ENCODE measurements at places on chromosomes 1 and 21.

GRCh38 chr1:246640747-246641146 is 74.5 kb downstream of the CNST start:
- DNase-seq, result no peak

GRCh38 chr1:90155721-90156487 is 161.0 kb downstream of the ZNF326 start:
- no peak for DNase-seq

DNA sequence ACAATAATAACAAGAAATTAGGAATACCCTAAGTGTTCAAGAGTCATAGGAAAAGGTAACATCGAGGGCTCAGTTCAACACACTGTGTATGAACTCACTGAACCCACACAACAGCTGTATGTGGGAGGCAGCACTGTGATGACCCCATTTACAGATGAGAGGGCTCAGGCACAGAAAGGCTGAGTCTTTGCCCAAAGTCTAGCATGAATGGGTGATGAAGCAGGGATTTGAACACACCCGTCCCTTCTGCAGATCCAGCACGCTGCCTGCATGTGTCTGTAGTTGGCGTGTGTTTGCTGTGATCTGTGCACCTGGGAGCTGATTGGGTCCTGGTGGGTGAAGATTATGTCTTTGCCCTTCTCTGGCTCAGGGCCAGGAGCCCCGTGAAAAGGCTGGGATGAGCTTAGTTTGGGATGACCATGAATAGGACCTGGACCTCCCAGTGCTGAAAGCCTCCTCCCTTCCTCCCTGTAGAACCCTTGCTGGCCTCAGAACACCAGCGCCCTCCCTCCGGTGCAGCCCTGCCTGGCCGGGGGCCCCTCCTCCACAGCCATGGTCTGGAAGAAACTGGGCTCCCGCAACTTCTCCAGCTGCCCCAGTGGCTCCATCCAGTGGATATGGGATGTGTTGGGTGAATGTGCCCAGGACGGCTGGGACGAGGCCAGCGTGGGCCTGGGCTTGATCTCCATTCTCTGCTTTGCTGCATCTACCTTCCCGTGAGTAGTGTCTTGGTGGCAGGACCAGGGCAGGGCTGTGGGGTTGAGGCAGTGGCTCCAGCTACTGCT is 5.2 kb downstream of the SLC66A1 start:
- DNase-seq, result no peak

- no peak for DNase-seq
These were observed 37.7 kb downstream of the KIAA0040 start for GRCh38 chr1:175154629-175155472.

- DNase-seq, result no peak
These were observed 1.3 kb downstream of the PLD5 start for GRCh38 chr1:242522996-242523718.

GRCh38 chr1:77197351-77197750 is 21.9 kb downstream of the PIGK start:
- DNase-seq, result no peak

DNA sequence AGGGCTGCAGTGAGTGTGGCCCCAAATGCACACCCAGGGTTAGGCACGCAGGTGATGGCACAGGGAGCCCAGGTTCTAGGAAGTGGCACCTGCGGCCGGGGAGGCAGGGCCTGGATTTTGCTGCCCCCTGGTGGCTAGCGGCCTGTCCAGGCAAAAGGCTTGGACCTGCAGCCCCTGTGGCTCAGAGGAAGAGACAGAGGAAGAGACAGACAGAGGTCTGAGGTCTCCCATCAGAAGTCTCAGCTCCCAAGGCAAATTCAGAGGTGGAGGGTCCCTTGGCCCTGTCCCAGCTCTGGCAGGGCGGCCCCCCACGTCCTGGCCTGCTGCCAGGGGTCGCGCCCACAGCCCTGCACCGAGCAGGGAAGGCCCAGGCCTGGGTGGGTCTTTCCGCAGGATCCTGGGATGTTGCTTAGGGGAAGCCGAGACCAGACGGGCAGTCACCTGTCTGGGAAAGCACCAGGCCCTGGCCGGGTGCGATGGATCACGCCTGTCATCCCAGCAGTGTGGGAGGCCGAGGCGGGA is 8.0 kb upstream of the TNFRSF14 start:
- peak; percentile 63 for DNase-seq

DNA sequence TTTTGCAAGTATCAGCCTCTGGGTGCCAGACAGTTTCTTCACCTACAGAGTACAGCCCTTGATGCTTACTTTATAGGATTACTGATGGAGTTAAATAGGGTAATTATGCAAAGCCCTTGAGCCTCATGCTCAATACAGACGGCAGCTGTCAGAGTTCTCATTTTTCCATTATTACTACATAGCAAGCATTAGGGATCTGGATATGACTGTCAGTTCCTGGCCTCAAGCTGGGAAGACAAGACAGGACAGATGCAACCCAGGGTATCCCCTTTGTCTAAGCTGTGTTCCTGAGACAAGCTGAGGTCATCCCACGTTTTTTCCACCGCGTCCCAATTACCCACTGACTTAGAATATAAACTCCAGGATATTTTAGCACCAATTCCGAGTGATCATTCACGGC is 94.4 kb downstream of the SLC35F3 start:
- no peak for DNase-seq

DNA sequence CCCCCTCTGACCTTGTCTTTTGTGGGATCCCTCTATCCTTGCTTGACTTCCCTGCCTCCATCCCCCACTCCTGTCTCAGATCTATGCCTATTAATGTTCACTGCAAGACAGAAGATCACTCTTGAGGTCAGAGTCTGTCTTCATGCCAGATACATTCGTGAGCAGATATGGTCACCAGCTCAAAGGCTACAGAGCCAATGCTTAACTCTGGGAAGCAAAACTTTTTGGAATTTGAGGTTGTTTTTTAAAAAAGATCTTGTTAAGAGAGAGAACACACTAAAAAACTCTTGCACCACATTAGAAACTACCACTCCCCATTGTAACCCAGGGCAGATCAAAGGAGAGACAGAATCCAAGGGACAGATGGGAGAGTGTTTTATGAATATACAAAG is 17.1 kb upstream of the A3GALT2 start:
- DNase-seq, result no peak

DNA sequence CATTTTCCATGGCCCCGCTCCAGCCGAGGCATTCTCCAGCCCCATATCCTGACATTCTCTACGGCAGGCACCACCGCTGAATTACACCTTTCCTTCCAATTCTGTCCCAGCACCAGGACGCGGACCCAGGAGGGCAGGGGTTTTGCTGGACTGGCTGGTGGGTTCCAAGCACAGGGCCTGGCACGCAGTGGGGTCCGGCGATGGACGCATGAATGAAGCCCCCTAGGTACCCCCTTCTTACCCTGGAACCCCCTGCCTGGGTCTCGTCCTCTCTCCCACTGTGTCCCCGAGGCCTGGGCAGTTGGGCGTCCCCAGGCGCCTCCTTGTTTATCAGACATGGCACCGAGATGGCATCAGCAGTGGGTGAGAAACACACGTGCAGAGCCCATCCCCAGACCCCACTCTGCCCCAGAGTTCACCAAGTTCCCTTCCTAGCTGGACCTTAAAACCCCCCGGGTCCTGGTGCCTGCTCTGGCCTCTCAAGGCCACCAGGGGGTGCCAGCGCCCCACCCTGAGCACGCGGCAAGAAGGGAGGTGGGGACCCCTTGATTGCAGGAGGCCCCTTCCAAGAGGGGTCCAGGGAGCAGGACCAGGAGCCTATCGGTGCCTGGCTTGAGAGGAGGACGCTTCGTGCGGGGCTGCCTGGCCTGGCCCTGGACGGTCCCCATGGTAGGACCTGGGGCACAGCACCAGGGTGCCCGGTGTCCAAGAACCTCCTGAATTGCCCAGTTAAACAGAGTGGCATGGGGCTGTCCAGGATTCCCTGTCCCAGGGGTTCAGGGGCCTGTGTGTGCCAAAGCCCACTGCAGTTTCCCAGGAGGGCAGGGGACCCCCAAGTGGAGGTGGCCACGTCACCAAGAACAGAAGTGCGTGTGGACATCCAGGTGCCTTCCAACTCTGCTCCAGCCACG is 46.1 kb downstream of the MEGF6 start:
- no peak for DNase-seq

DNA sequence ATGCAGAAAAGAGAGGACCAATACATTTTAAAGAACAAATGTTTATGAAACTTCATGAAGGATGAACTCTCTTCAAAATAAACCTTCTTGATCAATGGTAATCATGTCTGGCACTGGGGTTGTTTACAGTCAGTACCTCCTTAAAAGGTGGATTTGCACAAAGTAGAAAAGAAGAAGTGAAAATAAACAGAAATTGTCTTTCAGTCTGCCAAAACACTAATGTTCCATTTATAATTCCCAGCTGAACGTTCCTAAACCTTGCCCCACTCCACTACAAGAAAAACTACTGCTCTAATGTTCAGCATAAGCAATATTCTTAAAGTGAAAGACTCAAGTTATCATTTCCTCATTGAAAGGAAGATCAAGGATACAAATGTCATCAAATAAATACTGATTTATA is 86.2 kb downstream of the EIF4G3 start:
- DNase-seq, result no peak

DNA sequence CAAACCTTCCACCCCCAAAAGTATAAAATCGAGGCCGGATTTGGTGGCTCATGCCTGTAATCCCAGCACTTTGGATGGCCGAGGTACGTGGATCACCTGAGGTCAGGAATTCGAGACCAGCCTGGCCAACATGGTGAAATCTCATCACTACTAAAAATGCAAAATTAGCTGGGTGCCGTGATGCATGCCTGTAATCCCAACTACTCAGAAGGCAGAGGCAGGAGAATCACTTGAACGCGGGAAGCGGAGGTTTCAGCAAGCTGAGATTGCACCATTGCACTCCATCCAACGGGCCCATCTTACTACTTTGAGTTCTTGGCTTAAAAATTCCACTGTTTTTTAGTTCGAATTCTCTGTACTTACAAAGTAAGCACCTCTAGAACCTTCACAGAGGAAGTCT is 11.0 kb downstream of the KLHDC8A start:
- no peak for DNase-seq
